ENCODE measurements at places on chromosomes 3 and 15.

DNA sequence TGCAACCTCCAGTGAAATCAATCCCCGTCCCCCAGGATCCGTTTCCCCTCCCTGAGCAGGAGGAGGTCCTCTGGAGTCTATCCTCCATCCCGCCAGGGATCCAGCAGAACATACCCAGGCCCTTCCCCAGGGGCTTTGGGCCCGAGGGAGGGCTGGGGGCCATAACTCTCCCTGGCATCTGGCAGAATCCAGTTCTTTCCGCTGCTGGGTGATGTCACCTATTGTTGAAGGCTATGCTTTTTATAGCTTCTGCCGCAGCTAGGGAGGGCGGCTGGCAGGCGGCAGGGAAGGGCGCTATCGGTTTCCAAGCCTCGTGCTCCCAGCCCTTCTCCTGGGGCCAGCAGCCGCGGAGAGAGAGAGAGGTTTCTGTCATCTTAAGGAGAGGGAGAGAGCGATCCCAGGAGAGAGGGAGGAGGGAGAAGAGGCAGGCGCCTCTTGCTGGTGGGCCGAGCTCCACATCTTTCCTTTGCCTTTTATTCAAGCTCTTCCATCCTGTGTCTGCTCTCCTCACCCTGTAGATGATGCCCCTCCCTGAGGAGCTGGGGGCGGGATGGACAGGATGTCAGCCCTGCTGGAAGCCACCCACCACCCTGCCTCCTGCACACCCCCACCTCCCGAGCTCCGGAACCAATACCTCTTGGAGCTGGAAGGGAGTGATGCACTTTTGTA lies 120.1 kb downstream of the ANP32A start:
- DNase-seq, result no peak

- DNase-seq, result no peak
These were observed 106.4 kb upstream of the TLE3 start for GRCh38 chr15:70203981-70204560.

DNA sequence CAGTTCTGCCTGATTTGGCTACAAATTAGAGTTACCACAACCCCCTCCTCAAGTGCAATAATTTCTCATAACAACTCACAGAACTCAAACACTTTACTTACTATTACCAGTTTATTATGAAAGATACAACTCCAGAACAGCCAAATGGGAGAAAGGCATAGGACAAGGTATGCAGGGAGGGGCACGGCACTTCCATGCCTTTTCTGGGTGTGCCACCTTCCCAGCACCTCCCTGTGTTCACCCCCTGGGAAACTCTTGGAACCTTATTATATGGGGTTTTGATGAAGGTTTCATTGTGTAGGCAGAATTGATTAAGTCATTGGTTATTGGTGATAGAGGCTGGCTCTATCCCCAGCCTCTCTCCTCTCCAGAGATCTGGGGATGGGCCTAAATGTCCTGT lies 66.6 kb upstream of the RAP2B start:
- no peak for DNase-seq

DNA sequence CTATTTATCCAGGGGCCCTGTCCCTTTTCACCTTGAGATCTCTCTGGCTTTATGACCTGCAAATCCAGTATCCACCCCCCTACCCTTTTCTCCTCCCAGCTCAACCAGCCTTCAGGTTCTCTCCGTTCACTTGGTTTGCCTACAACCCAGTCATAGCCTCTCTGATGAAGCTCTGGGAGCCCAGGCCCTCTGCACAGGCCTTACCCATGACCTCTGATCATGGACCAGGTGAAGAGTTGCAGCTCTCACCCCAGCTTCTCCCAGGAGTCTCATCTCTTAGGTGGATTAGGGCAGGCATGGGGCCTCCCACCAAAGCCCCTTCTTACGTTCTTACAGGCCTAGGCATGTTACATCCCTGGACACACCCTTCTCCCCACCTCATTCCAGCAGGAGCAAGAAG lies 59.8 kb downstream of the EXOG start:
- no peak for DNase-seq

- DNase-seq, result no peak
These were observed 897 bp downstream of the RAD54L2 start for GRCh38 chr3:51539291-51539941.

DNA sequence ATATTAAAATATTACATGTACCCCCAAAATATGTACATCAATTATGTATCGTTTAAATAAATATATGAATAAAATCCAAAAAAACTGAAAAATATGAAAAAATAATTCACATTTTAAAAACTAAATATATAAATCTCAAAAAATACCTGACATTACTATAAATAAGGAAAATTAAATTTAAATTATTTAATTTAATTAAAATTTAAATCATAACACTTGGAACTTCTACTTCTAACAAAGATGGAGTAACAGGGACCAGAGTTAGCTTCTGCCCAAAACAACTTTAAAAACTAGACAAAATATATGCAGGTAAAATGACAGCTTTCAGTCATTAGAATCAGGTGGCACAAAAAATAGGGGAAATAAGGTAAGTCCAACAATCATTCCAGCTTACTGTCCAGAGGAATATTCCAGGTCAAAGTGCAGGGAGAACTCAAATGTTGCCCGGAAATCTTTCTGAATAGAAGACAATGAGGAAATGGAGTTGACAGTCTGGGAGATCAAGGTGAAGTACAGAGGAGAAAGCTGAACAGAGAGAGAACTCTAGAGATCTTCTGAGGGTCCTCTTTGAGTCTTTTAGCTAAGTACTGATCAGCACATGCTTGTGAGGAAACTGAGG lies 207.7 kb upstream of the ATP11B start:
- DNase-seq, result no peak

DNA sequence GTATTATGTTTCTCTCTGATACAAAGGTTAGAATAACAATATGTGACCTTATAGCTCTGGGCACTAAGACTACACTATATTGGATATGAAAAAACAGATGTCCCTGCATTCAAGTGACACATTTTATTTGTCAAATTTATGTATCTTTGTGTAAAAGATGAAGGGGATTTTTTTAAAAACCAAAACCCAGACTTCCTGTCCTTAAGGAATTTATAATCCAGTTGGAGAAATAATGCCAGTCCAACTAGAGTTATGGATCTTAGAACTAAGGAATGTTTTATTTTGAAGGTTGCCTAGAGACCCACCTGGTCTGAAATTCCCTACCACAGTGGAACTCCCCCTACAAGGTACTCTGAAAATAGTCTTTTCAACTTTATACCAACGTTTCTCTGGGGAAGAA lies 33.3 kb upstream of the PIK3CB start:
- DNase-seq, result no peak

DNA sequence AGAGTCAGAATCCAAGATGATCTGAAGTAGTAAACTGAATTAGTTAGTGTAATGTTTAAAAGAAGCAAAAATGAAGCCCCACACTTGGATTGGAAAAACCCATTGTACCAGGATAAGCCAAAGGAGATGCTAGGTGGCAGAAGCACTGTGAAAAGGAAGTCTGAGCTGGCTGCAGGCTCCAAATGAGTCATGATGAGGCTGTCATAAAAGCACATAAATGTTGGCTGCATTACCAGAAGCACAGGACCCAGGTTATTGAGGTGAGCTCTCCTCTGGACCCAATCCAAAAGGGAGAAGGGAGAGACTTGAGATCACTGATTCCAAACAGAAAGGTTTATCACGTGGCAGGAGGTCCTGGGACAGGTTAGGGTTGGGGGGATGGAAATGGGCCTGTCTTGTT lies 3.2 kb upstream of the ACAN start:
- DNase-seq, result no peak

- DNase-seq, result no peak
These were observed 96.0 kb upstream of the MYZAP start for GRCh38 chr15:57495554-57496165.
